ENCODE measurements at places on chromosomes 1 and 21. TPM values are rescaled to one million over a fixed set of nuclear protein-coding genes. Genes with fewer than 3 reads are reported as not detected.

The FGR gene
- 0.53 TPM for total RNA-seq

GRCh38 chr1:52855584-52855983, 13.0 kb downstream of the ZYG11A start:
- no peaks in the 10 kb centered on the region for H3K36me3 ChIP-seq
- H3K27me3 ChIP-seq, result no peaks in the 10 kb centered on the region
- H3K4me1 ChIP-seq, result peaks cover 4% of the 10 kb centered on the region
- no peak overlapping the region for H3K4me3 ChIP-seq
- H3K27ac ChIP-seq, result no peak overlapping the region

The SLC30A7 gene
- total RNA-seq, result 41.4 TPM

DNA sequence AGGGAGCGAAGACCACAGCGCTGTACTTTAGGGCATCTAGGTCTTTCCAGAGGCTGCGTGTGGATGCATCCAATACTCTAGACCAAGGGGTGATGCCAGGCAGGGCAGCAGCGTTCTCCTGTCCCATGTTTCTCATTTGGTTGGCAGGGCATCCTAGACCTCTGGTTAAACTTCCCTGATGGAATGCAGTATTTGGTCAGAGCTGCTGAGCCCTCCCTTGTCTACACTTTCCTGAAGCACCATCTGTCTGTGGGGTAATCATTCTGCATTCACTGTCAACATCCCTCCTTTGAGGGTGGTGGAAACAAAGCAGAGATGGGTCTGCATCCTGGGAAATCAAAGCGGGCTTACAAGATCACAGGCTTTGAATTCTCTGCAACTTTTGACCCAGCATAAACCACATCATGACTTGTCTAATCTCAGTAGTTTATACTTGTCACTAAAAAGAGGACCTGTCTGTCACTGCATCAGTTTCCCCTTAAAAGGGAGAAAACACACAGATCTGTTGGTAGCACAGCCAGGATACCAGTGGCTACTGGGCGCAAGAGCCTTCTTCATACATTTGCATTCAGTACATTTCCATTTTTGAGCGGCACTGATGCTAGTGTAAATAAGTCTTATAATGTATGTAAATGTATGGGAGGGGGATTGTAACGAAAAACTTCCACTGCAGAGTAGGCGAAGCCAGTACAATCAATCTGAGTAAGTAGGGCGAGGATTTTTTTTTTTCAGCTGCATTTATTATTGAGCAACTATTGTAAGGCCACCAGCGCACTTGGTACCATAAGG, 106.3 kb downstream of the GALNT2 start:
- peaks cover 3% of the 10 kb centered on the region for H3K36me3 ChIP-seq
- H3K4me1 ChIP-seq, result peaks cover 3% of the 10 kb centered on the region
- no peak overlapping the region for H3K27ac ChIP-seq
- H3K27me3 ChIP-seq, result no peaks in the 10 kb centered on the region

DNA sequence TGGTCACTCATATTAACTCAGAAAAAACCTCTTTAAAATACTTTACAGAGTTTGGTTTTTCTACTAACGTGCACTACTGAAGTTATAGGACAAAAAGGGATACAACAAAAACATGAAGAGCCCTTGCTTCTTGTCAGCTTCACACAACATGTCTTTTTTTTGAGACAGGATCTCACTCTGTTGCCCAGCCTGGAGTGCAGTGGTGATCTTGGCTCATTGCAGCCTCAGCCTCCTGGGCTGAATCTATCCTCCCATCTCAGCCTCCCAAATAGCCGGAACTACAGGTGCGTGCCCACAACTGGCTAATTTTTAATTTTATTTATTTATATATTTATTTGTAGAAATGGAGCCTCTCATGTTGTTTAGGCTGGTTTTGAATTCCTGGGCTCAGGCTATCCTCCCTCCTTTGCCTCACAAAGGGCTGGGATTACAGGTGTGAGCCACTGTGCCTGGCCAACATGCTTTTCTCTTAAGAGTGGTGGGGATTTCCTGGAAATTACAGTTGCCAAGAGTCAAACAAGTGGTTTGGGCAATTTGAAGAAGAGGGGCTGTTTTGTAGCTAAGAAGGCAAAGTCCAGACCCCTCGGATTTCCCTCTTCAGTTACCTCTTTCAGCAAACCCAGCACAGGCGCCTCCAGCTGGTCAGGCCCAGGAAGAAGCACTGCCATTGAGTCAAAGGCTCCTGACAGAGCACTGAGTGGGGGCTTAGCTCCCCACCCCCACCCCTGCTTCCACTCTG, 6.4 kb upstream of the SMPDL3B start:
- H3K27me3 ChIP-seq, result peaks cover 3% of the 10 kb centered on the region
- no peak overlapping the region for H3K4me3 ChIP-seq
- H3K4me1 ChIP-seq, result no peaks in the 10 kb centered on the region
- no peak overlapping the region for H3K27ac ChIP-seq
- DNase-seq, result no peak

GRCh38 chr1:158516966-158517365, 37.2 kb downstream of the OR6Y1 start:
- H3K27me3 ChIP-seq, result peaks cover 1% of the 10 kb centered on the region

The AQP10 gene
- total RNA-seq, result 1.00 TPM

The C1QC gene
- total RNA-seq, result not detected

DNA sequence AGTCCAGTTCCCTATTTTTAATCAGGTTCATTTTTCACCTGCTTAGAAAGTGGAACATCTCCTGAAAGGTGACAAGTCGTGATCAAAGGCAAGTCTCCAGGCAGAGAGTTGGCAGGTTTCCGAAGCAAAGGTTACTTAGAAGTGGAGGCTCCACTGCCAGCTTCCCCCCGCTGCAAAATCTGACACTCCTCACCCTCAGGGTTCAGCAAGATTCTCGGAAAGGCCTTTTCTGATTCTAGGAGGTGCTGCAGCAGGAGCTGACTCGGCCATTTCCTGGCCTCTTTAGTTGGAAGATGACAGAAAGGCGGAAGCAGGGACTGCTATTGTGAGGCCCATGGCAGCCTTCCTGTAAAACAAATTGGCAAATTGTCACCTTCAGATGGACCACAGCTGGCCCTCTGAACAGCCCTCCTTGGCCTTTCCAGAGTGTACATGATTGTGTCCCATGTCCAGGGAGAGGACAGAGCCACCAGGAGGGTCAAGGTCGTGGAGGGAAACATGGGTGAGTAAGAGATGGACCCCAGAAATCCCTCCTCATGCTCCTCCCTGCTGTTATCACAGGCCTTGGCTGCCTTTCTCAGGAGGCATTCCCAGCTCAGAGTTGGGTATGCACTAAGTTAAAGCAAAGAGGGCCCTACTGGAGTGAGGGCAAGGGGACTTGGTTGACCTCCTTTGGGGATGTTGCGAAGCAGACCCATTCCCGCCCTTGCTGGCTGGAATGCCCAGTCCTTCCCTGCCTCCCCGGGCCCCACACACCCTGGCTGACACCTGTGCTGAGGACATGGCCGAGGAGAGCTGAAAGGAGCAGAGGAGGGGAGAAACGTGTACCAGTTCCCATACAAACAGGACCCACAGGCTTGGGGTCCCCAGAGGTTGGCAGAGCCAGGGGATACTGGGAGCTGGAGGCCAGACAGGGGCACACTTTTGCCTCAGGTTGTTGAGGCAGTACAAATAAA, 115.5 kb upstream of the IRF2BP2 start:
- H3K4me1 ChIP-seq, result peaks cover 90% of the 10 kb centered on the region
- no peaks in the 10 kb centered on the region for H3K27me3 ChIP-seq
- no peak for DNase-seq

DNA sequence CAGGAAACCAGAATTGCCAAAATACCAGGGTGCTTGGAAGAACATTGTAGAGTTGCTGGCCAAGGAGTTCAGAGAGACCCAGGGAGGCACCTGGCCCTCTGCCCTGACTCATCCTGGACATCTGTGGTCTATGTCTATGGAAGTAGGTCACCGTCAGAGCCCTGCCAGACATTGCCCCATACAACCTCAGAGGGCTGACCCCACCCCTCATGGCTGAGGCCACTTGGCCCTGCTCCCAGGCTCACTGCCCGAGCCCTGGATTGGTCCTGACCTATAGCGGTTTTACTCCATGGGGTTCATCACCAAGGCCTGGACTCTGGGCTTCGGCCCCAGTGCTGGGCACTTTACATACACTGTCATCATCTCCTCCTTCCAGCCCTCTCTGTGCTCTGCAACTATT, 233.1 kb downstream of the PTPRU start:
- H3K27me3 ChIP-seq, result peaks cover 36% of the 10 kb centered on the region
- H3K4me1 ChIP-seq, result no peaks in the 10 kb centered on the region
- no peaks in the 10 kb centered on the region for H3K36me3 ChIP-seq
- no peak overlapping the region for H3K27ac ChIP-seq

The CASQ2 gene
- total RNA-seq, result 0.24 TPM

GRCh38 chr1:234019387-234019786, 114.9 kb downstream of the SLC35F3 start:
- peaks cover 52% of the 10 kb centered on the region for H3K27me3 ChIP-seq
- H3K36me3 ChIP-seq, result no peaks in the 10 kb centered on the region
- H3K4me1 ChIP-seq, result no peaks in the 10 kb centered on the region
- no peak for DNase-seq
- no peak overlapping the region for H3K4me3 ChIP-seq

All from mesothelial cell of epicardium (in vitro differentiated cells).